ENCODE measurements at places on chromosomes 12 and 14.

- DNase-seq, result no peak
Observed at GRCh38 chr14:101253948-101254347, 307.3 kb upstream of the DIO3 start.

GRCh38 chr12:6708960-6709394 is 8.4 kb upstream of the PIANP start:
- no peak for DNase-seq

GRCh38 chr12:11949738-11950411 is 120.9 kb upstream of the BCL2L14 start:
- no peak for DNase-seq

- no peak for DNase-seq
Observed at GRCh38 chr14:101557811-101558738, 3.2 kb upstream of the DIO3 start.

DNA sequence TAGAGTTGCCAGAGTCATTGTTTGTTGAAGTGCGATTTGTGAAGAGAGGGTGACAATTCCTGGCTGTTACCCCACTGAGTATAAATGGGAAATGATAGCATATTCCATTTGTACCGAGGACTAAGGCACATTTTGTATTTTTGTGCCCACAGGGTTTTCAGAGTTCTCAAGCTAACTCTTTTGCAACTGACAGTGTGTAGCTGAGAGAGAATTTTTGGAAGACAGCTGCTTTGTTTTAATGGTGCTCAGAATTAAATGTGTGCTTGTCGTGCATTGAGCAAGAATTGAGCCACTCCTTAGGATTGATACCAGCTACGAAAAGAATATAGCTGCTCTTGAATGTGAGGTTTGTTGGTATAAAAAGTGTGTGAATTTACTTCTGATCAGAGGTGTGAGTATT is 21.7 kb downstream of the ANKRD13A start:
- no peak for DNase-seq

- no peak for DNase-seq
Observed at GRCh38 chr12:53115112-53115890, 12.0 kb downstream of the SOAT2 start.

DNA sequence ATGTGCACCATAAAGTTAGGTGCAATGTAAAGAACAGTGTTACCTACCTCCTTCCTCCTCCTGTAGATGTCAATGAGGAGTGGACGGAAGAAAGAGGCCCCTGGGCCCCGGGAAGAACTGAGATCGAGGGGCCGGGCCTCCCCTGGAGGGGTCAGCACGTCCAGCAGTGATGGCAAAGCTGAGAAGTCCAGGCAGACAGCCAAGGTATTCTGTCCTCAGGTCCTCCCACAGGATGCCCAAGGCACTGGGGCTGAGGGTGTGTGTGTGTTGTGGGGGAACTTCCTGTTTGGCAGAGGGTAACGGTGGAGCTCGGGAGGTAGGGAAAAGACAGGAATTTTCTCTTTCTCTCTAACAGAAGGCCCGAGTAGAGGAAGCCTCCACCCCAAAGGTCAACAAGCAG is 6.4 kb downstream of the ATN1 start:
- no peak for DNase-seq

DNA sequence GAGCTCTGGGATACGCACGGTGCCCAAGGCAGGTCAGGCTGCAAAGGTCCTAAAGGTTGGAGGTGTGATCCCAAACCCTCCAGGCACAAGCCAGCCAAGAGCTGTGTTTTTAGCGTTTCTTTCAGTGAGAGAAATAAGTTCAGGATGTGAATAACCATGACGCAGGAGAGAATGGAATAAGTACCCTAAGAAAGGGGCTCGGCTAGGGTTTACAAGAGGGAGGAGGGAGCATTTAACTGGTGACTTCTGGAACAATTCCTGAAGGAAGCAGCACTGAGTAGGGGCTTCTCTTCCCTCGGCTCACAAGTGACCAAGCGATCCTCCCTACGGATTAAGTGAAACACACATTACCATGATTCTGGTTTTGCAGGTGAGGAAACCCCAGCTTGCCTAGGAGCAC is 29.4 kb downstream of the SSH1 start:
- DNase-seq, result no peak

GRCh38 chr14:88630565-88630964 is 67.7 kb downstream of the ZC3H14 start:
- DNase-seq, result no peak

GRCh38 chr12:113619202-113619601 is 147.5 kb upstream of the LHX5 start:
- no peak for DNase-seq

GRCh38 chr12:94831081-94831751 is 172.3 kb downstream of the NDUFA12 start:
- no peak for DNase-seq

- DNase-seq, result no peak
Observed at GRCh38 chr12:72295101-72295500, 22.9 kb downstream of the TRHDE start.

GRCh38 chr14:33742166-33742565 is 208.7 kb downstream of the EGLN3 start:
- no peak for DNase-seq

DNA sequence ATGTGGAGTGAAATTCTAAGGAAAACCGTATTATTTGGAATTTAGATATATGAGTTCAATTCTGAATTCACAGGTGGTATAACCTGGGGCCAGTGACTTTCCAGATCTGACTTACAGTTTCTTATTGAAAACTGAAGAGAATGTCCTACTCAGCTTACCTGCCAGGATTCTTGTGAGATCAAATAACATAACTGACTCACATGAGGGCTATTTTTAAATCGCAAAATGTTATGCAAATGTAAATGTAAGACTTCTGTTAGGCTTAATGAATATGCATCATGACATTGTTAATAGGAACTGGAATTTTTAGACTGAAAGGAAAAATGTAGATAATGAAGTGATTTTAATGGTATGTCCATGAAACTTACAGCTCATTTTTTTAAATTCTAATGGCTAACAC is 1142.1 kb downstream of the FLRT2 start:
- no peak for DNase-seq

GRCh38 chr14:92719890-92720323 is 28.5 kb downstream of the LGMN start:
- no peak for DNase-seq

DNA sequence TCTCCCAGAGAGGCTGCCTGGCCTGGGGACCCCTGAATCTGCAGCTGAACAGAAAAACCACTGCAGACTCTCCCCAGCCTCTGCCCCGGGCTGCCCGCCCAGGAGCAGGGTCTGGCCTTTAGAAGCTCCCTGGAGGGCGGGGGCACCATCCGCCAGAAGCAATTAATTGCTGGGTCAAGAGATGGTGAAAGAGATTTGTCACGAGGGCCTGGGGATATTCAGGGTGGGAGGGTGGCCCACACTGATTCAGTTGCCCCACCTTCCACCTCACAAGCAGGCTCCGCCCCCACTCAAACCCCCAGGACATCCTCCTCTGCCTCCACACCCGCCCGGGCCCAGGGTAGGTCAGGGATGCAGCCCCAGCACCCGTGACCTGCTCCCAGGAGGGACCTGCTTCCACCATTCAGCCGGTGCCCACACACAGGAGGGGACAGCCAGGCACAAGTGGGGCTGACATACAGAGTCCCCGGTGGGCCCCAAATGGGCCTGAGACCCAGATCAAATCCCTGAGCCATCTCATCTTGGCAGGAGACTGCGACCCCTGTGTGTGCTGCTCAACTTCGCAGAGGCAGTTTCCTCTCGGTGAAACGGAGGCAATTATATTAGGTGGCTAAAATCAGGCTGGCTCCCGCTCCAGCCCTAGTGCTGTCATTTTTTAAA is 23.0 kb downstream of the NCOR2 start:
- DNase-seq, result no peak

DNA sequence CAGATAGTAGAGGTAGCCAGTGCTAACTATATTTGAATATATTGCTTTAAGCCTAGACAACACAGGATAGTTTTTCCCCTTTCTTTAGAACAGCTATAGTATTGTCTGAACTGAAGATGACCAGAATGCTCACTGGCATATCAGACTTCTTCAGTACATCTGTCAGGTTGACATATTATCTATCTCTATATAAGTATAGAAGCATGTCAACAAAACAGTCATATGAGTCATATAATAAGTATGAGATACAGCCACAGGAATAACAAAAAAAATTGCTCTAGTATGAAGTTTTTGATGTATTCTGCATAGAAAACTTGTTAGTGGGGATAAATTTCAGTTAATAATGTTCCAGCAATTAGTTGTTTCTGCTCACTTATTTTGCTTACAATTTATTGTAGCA is 767.7 kb downstream of the LRFN5 start:
- DNase-seq, result no peak

DNA sequence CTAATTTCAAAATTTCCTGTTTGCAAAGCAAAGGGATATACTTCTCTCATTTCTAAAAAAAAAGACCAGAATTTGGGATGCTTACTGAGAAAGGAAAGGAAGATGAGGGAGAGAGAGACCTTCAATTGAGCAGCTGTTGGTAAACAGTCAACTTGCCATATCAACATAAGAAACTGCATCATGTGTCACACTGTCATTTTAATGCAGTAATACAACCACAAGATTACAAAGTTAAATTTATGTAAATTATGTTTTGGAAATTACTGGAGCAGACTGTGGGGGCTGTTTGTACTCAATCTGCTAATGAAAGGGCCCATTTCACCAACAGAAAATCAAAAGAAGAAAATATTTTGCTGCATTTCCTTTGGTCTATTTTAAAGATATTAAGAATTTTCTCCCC is 370.4 kb upstream of the TMPO start:
- DNase-seq, result no peak

DNA sequence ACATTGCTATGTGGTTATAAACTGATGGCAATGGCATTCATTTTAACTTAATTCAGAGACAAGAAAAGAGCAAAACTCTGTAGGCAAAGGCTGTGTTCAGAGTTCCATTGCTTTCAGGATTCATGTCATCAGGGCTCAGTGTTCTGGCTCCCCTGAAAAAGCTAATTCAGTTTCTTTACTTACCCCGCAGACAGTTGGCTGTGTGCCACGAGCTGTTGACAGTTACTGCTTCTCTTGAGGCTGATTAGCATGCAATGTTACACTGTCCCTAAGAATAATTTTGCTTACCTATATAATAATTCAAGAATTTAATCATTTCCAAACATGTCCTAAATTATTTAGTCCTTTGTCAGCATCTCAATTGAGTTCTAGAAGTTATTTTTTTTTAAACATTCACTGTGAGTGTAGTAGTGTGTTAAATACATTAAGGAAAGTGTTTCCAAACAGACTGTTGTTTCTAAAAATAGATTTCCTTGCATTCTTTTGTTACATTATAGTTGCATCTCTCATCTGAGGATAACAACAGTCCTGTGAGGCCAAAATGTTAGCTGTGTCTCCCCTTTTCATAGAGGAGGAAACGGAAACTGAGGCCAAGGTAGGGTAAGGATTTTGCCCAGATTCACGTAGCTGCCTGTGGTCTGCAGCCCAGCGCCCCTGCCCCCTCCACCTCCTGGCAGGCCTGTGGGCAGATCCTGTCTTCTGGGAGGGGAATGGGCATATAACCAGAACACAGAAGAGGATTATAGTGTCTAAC is 98.6 kb downstream of the PELI2 start:
- DNase-seq, result no peak

DNA sequence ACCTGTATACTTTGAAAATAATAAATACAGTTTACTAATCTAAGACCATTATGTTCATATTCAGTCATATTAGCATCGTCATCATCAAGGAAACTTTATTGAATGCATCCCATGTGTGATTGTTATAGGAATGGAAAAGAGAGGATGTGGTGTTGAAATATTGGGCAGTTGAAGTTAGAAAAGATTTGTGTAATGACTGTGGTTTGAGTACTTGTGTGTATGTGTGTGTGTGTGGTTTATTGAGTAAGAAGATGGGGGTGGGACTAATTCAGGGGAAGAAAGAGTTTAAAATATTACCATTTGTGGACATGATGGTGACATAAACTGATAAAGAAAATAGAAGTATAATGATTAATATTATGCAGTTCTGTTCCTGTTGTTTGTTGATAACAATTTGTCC is 238.7 kb upstream of the SEL1L start:
- DNase-seq, result no peak

GRCh38 chr14:29007990-29008389 is 241.4 kb downstream of the FOXG1 start:
- DNase-seq, result no peak

- no peak for DNase-seq
Observed at GRCh38 chr12:62660756-62661155, 194.1 kb downstream of the MON2 start.

Data from activated T-cell treated with anti-CD3 and anti-CD28 coated beads, Interleukin-2, amount 50 U/mL, for 1 hour (primary cell).